ENCODE measurements at places on chromosomes 12 and 14. TPM values are rescaled to one million over a fixed set of nuclear protein-coding genes. Genes with fewer than 3 reads are reported as not detected.

DNA sequence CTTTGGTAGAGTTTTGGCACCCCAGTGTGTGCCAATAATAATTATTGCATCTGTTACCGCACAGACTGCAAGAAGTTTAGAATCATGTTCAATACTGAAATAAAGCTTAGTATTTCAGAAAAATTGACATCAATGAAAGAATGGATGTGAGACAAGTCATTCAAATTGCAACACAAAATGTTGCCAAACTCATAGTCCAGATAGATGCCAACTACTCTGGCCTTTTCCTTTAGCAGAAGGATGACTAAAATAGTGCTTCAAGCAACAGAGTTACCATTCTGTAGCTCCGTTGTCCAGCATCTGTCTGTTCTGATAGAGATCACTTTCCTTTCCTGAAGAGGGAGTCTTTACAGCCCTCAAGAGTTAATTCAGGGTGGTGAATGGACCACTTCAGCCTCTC is 77.5 kb downstream of the LIN7A start:
- no peak for DNase-seq

DNA sequence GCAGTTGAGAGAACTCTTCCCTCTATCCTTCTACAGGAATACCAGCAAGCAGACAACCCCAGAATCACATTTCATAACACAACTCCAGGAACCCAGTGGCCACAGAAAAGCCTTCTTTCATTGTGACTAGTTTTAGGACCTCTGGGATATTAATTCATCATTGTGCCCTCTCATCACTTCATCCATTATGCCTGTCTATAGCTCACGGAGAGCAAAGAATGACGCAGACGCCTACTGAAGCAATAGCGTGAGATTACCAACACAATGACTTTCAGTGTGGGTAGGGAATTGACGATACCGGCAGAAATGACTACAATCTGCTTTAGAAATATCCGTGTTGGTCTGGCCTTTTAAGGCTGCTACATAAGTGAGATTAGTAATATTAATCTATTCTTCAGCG is 158.1 kb upstream of the FOXG1 start:
- DNase-seq, result no peak

GRCh38 chr12:92462049-92462448 is 240.7 kb upstream of the PLEKHG7 start:
- no peak for DNase-seq

SARNP gene
- 165 TPM for total RNA-seq

- no peak for DNase-seq
Observed at GRCh38 chr14:63078569-63078968, 33.3 kb upstream of the KCNH5 start.

GRCh38 chr12:57446292-57446960 is 8.7 kb upstream of the INHBE start:
- no peak for DNase-seq

- peak; percentile 52 for DNase-seq
Observed at GRCh38 chr14:75013290-75013689, 10.6 kb downstream of the EIF2B2 start.

DNA sequence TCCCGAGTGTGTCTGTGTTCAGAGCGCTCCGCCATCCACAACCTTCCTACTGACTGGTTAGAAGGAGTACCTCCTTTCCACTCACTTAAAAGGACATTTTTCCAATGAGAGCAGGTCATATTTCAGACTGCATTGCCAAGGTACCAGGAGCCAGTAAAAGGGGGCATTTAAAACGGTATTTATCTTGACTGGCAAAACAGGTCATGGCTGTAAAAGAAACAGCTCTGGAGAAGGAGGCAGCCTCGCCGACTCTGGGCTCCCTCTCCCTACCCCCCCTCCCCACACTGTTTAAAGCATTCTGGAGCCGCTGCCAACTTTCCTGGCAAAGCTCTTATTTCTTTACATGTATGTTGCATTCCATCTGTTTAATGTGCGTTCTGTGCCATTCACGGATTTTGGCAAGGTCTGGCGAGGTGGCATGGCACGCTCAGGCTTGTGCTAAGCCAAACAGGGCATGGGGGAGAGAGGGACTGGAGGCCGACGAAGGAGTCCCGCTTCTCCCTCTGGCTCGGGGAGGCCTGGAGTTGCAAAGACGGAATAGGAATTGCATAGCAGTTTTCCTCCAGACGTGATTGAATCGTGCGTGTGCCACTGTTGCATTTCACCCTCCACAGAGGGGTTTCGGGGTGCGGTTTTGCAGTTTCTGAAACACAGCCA is 41.2 kb upstream of the MED13L start:
- peak; percentile 49 for DNase-seq

DNA sequence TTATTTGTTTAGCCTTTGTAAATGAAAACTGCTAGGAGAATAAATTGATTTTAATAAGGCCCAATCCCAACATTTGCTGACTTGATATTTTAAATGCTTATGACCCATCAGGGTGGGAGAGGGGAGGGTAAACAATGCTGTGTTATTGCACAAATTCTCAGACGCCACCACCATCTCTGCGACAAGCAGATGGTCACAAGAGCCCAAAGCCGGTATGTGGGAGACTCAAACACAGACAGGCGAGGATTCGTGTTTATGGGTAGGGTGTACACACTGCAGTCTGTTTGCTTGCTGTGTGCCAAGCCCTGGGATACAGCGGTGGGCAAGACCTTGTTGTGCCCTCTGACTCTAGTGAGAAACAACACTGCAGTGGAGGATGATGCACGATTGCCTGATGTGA is 39.2 kb upstream of the PWP1 start:
- DNase-seq, result no peak

DIO3 gene
- not detected for total RNA-seq

GRCh38 chr12:132812631-132813305 is 15.9 kb downstream of the GOLGA3 start:
- no peak for DNase-seq

GRCh38 chr14:96614481-96614881 is 112.3 kb downstream of the PAPOLA start:
- no peak for DNase-seq

GRCh38 chr14:96503306-96503679 is 1.1 kb downstream of the PAPOLA start:
- peak; percentile 7 for DNase-seq

GRCh38 chr12:116941188-116941587 is 30.4 kb downstream of the FBXW8 start:
- no peak for DNase-seq

CDK2 gene
- 8.5 TPM for total RNA-seq

Data from fibroblast of the aortic adventitia (primary cell).